ENCODE measurements at places on chromosomes 7 and 10.

DNA sequence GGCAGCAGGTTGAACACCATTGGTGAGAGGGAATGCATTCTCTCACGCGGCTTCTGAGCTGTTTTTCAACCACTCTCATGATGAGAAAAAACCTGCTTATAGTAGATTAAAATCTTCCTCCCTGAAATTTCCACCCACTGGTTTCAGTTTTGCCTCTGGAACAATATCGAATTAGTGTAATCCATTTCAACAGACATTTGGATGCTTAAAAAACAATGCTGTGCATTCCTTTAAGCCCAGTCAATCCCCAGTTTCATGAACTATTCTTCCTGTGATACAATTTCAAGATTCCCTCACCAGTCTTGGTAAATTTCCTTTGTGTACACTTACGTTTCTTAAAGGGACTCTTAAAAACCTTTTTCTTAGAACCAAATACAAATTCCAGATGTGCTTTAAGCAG is 89.6 kb downstream of the ITIH5 start:
- DNase-seq: no peak

- no peak for DNase-seq
These were observed 24.0 kb upstream of the ABLIM1 start for GRCh38 chr10:114682121-114682520.

DNA sequence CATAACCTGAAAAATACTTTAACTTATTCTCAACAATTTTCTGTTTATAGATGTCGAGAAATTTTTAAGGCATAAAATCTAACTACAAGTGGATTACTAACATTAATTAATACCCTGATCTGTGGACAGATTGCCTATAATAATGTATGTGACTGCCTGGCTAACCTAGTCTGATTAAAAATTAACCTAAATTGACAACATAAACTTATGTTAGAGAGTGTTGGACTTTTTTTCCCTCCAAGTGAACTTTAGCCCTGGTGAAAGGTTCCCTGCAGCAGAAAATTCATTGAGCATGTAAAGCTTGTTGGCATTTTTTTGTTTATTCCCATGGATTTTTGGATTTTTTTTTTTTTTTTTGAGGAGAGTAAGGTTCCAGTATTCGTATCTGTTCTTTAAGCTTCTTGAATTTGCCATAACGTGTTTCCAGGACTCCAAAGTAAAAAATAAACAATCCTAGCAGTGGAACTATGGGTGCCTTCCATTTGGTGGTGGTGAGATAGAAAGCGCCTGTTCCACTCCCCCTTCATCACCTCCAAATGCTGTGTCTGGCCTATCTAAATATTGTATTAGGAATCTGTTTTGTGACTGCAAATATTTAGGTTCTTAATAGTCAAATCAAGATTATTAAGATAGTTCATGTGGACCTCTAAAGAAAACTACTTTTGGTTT is 36.1 kb downstream of the NET1 start:
- no peak for DNase-seq

GRCh38 chr10:98273057-98273850 is 5.3 kb upstream of the LOXL4 start:
- no peak for DNase-seq

GRCh38 chr10:111593578-111593977 is 516.7 kb downstream of the ADRA2A start:
- no peak for DNase-seq

DNA sequence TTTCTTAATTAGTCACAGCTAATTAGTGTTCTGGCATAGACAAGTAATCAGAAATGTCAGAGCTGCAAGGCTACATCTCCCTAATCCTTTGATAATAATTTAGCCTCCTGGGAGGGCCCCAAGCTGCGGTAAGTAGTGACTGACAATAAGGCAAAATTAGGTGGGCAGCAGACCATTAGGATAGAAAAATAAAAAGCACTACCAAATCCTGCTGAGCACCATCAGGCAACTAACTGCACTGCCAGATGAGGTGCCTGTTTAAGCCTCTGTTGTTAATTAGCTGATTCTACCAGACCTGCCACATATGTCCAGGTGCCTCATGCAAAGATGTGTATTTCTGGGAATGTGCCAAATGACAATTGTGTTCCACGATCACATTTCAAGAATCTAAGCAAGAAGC is 32.5 kb upstream of the FEZF1 start:
- no peak for DNase-seq

- no peak for DNase-seq
These were observed 53.3 kb downstream of the NT5C2 start for GRCh38 chr10:103139803-103140202.

Data from Panc1 (cell line).